SJCRH30 (cell line): ENCODE measurements at places on chromosomes 16 and 17.

GRCh38 chr17:18055597-18055996, 16.4 kb downstream of the GID4 start:
- no peak for DNase-seq

DNA sequence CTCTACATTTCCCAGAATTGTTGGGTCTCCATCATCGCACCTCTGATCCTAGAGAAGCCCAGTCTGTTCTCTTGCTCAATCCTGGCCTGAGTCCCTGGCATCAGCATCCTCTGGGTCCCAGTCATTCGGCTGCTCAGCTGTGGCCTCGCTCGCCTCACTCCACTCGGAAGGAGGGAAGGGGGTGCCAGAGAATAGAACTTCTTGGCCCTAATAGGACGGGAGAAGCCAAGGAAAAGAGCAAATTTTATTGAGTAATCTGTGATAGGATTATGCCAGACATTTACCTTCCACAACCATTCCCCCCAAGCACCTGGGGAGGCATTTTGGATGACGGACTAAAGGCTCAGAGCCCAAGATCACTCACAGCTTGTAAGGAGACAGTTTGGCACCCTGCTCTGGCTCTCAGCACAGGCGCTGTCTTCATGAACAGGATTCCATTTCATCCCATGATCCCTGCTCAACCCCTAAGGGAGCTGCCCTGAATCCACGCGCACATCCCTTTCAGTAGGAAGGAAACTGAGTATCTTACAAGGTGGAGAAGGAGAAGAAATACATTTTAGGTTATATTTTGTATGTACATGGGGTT, 498 bp upstream of the CLEC10A start:
- no peak for DNase-seq

- DNase-seq, result peak; percentile 8
Measured at GRCh38 chr16:70018254-70018653, 67.1 kb downstream of the CLEC18A start.

- DNase-seq, result no peak
Measured at GRCh38 chr17:16947470-16947869, 24.4 kb downstream of the TNFRSF13B start.

- DNase-seq, result no peak
Measured at GRCh38 chr16:17304491-17305119, 166.2 kb downstream of the XYLT1 start.

DNA sequence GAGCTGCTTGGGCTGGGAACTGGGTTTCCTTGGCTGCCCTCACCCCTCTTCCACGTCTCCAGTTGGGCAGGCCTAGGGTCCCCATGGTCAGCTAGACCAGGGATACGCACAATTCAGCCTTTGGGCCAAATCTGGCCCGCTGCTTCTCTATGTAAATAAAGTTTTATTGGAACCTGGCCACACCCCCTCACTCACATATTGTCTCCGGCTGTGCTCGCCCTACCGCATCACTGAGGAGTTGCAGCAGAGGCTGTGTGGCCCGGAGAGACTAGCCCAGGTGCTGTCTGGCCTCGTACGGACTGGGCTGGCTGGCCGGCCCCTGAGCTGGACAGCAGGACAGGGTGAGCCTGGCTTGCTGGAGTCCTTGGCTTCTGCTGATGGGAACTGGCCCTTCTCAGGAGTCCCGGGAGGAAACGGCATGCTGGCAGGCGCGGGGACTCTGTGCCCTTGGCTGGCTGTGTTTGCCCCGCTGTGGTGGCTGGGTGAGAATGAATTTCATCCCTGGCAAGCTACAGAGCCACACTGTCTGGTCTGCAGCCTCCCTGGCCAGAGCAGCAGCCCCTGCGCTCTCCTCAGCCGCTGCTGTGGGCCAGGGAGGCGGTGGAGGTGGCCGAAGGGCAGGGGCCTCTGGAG, 82.0 kb downstream of the ENGASE start:
- DNase-seq, result no peak

GRCh38 chr16:81337097-81337496, 22.3 kb downstream of the GAN start:
- DNase-seq, result no peak

DNA sequence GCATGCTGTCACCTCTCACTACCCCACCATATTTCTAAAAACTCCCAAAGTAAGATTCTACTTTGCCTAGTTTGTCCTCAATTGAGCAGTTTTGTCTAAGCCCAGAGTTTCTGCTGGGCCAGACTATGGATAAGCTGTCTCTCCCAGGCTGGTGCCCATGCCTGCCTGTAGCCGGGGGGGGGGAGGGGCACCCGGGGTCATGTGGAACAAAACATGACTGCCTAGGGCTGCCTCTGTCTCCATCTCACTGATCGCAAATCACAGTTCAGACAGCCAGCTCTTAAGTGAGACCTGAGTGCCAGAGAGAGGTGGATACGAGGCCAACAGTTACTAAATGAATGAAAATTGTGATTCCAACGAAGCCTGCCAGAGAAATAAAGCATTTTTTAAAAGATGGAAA, 78.8 kb upstream of the RPRML start:
- no peak for DNase-seq

- DNase-seq, result no peak
Measured at GRCh38 chr17:10052106-10052813, 146.1 kb downstream of the GAS7 start.

DNA sequence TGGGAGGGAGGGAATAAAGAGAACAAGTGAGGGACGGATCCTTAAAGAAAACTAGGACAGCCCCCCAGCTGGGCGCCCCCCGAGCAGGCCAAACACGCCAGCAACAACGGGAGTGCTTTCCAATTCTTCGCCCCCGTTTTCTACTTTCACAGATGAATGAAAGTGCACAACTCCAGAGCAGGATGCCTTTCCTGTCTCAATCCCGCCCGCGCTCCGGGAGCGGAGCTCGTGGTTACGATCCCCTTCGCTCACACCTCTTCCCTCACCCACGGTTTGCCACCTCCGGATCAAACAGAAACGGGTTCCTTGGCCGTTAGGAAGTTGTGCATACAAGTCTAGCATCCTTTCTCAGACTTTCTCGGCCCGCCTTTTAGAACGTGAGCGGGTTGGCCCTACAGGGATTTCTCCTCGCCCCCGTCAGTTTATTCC, 680 bp downstream of the SKA2 start:
- DNase-seq, result peak; percentile 47

DNA sequence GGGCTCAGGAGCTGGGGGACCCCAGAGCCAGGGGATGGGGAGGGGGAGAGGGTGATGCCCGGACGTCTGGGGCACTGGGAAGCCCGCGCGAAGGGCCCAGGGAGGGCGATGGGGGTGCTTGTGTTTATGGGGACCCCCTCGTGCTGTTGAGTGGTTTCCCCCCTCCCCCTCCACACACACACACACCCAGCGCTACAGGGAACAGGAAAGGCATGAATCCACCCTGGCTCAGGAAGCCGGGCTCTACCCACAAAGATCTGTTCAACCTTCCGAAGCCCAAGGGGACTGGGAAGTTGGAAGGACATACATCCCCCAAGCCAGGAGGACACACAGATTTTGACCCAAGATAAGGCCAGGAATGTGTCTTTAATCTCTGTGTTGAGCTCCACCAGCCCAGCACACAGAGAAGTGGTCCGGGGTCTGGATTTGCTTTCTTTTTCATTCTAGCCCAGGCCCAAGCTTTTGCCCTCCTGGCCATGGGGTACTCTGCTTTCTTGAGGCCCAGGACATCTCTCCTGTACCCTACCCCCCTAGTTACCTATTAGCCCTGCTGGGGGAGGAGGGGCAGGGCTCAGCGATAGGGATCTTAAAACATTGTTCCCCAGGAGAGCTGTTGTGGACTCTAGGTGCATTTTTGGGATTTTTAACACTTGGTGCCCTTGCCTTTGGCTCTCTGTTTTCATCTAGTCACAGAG, 1.2 kb downstream of the UBALD2 start:
- no peak for DNase-seq

GRCh38 chr16:66544016-66544757, 5.7 kb downstream of the TK2 start:
- no peak for DNase-seq

DNA sequence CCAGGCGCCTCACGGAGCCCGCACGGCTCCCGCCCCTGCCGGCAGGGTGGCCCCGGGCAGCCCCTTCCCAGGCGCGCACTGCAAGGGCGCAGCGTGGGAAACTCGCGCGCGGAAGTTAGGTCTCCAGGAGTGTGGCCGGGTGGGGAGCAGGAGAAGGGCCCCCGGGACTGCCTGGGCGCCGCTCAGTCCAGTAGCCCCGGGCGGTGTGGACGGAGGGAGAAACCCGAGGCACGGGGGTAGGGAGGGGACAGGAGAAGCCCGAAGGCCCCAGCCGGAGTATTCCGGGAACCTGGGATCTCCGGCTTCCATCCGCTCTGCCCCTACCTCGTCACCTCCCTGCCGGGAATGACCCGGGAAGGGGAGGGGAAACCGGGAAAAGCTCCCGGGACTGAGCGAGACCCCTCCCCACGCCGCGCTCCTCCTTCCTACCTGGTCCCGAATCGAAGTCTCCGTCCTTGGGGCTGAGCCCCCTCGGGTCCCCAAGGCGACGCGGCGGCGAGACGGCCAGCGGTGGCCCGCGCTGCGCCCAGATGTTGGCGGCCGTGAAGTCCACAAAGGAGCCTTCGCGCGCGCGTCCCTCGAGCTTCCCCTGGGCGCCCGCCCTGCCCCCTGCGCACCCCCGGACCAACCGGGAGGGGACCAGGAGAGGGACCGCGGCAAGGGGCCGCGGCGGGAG, 418 bp downstream of the SOCS3 start:
- peak; percentile 66 for DNase-seq

DNA sequence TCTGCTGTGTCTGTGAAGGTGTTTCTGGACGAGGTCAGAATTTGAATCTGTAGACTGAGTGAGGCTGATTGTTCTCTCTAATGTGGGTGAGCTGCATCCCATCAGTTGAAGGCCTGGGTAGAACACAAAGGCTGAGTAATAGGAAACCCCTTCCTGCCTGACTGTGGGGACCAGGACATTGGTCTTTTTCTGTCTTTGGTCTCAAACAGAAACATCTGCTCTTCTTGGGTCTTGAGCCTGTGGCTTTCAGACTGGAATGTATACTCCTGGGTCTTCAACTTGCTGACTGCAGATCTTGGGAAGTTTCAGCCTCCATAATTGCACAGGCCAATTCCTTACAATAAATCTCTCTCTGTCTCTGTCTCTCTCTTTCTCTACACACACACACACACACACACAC, 19.6 kb upstream of the LRRC75A start:
- peak; percentile 37 for DNase-seq

DNA sequence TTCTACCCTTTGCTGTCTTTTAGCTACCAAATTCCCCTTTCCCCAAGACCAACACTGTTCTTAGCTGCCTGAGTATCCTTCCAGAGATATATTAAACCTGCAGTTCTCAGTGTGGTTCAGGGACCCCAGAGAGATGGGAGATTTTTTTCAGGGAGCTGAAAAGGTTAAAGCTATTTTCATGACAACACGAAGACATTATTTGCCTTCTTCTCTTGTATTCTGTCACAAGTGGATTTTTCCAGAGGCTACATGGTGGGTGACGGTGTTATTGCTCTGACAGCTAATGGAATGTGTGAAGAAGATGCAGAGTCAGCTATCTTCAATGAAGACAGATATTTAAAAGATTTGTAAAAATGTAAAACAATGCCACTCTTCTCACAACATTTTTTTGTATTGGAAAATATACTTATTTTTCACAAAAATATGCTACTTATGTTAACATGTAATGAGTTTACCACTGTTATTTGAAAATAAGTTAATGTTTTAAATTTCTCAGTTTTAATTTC, 69.0 kb downstream of the CFDP1 start:
- DNase-seq, result no peak

GRCh38 chr17:78929908-78930775, 5.0 kb upstream of the TIMP2 start:
- no peak for DNase-seq

- DNase-seq, result no peak
Measured at GRCh38 chr17:78117027-78117981, 11.3 kb downstream of the TMC6 start.

DNA sequence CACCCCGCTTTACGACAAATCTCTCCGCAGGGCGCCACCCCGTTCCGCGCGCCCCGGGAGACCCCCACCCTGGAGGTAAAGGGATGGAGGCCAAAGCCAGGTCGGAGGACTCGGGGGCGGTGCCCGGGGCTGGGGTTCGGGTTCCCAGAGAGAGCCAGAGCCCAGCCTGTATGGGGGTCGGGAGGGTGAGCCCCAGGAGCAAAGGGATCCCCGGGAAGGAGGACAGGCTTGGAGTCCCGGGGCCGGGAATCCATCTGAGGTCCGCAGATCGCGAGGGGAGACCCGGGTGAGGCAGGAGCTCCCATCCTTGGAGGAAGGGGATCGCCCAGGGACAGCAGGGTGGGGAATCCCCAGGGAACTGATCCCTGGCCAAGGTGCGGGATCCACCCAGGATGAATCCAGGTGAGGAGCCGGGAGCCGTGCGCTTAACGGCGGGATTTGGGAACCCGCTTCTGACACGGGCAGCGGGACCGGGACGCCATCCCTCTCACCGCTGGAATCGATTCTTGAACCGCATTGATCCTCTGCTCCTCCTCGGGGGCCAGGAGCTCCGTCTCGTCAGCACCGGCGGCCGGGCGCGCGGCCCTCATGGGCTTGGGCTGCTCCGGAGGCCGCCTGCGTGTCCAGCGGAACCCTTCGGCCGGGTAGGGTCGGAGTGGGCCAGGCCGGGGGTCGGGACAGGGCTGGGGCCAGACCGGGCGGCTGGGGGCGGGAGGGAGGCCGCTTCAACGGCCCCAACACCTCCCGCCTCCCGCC, at the start of gene MMD:
TSS of gene MMD (minus strand) at position 657 of the 756 bp plus-strand sequence. CDS start at position 517, 140 bp downstream.
- DNase-seq, result peak; percentile 26

DNA sequence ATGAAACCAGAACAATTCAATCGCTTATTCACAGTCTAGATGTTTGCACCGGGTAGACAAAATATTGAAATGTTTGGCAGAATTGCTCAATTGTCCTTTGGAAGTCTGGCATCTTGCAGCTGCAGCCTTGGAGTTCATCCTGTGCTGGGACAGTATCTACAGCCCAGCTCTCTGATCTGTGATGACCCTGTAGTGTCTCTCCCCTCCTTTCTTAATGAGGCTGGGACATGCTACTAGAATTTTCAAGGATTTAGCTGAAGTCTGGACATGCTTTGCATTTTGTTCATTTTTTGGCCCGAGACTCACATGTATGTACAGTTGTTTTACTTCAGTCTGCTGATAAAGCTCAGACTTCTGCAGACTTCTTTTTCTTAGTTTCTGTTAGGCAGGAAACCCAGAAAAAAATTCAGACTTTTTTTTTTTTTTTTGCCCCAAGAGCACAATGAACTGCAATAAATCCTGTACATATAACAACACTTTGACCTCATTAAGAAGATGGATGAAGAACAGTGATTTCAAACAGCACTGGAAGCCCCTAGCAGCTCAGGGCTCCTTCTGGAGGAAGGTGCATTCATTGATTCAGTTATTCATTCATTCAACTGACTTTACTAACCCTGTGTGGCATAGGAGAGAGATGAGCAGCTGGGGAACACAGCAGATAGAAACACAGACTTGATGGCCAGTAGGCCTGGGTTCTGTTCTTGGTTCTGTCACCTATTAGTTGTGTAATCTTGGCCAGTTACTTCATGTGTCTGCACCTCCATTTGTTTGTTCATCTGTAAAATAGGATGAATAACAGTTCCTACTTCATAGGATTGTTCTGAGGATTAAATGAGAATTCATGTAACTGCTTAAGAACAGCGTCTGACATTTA, 210.0 kb downstream of the MAP2K4 start:
- DNase-seq, result no peak

- peak; percentile 63 for DNase-seq
Measured at GRCh38 chr17:15650741-15651582, 31.5 kb upstream of the FBXW10B start.
